M059J (cell line): ENCODE measurements at places on chromosomes 5 and 9.
A peak's percentile ranks its signal among the peaks of the same experiment; 100 is the strongest.

GRCh38 chr5:81003811-81004386 is 43.7 kb downstream of the RASGRF2 start:
- no peak for DNase-seq

DNA sequence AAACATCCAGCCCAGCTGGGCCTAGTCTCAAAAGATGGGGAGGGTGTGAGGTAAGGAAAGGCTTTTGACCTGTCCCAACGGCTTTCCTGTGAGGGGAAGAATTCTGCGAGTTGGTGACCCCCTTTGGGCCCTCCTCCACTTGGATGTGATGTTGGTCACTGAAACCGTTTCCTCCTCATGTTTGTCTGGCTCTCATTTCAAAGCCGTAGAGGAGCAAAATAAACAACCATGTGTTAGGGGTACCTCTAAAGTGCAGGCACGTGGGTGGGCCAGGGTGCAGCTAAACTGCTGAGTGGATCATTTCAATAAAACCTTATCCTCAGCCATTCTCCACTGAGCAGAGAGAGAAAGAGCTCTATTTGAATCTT is 84.3 kb upstream of the MELK start:
- no peak for DNase-seq

- no peak for DNase-seq
Measured at GRCh38 chr5:53827211-53827651, 266.8 kb downstream of the NDUFS4 start.

DNA sequence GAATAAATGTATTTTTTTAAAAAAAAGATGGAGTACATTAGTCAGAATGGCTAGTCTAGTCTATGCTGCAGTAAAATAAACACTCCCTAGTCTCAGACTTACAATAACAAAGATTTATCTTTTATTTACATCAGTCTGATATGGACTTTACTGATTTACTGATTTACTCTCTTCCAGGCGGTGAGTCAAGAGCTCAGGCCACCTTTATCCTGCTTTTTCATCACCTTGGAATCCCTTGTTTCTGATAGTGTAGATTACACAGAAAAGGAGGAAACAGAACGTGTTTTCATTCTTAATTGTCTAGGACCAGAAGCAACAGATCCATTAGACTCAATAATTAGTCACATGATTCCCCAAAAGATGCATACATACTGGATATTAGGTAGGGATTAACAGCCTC is 290.1 kb upstream of the TRPC7 start:
- DNase-seq: peak; percentile 88
